ENCODE measurements at places on chromosomes 2 and 18.

DNA sequence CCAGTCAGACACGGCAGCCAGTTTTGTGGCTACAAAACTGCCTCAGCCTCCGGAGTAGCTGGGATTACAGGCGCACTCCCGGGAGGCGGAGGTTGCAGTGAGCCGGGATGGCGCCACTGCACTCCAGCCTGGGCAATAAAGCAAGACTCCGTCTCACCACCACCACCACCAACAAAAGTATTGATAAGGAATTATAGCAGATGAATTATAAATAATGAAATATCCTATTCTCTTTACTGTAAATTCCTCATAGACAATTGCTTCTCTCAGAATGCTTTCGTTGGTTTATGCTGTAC is 1.4 kb upstream of the FAM161A start:
- no peak for DNase-seq

DNA sequence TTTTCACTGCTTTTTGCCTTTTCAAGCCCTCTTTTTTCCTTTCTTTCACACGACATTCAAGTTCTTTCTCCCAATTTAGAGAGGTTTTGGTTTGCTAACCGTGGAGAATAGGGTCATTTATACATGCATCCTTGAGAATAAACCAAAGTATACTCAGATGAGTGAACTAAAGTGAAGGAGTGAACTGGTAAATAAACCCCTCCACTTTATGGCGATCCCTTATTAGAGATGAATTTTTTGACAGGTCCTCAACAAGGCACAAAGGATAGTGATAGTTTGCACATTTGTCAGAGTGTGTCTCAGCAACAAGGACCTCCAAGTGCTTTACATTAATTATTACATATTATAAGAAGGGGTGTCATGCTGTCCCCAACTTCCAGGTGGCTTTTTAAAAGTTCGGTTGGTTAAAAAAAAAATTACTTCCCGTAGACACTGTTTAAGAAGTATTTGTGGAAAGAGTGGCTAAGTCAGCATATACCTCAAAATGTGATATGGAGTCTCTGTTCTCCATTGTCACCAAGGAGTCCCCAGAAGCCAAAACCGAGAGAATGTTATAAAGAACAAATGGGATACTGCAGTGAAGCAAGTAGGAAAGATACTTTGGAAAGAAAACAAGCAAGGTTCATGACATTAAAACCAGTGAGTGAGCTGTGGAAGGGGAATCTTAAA is 1.7 kb upstream of the SLC40A1 start:
- DNase-seq: no peak

DNA sequence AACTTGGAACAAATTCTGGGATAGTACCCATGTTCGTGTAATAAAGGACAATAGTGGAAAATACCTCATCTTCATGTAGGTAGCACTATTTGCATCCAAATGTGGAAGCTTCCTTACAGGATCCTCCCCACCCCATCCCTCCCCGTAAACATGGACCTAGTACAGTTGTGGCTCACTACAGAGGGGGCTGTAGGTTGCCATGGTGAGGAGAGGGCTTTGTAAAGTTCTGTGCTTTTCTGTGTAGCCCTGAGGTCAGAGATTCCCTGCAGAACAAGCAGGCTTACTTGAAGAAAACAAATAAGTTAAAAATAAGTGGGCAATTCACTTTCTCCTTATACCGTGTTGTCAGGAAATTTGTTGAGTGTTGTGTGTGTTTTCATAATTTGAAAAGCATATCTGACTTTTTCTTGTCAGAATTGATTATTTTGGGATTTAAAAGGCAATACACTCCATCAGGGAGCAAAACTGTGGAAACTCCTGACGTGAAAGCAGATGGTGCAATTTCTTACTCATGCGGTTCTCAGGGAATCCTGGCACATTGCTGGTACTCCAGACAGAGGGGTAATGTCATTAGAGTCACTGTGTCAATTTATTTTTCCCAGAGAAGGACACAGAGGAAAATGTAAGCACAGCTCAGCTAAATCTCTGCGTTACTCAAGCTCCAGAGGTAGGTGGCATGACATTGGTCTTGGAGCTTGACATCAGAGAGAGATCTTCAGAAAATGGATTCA is 174.2 kb upstream of the LHCGR start:
- DNase-seq: no peak

DNA sequence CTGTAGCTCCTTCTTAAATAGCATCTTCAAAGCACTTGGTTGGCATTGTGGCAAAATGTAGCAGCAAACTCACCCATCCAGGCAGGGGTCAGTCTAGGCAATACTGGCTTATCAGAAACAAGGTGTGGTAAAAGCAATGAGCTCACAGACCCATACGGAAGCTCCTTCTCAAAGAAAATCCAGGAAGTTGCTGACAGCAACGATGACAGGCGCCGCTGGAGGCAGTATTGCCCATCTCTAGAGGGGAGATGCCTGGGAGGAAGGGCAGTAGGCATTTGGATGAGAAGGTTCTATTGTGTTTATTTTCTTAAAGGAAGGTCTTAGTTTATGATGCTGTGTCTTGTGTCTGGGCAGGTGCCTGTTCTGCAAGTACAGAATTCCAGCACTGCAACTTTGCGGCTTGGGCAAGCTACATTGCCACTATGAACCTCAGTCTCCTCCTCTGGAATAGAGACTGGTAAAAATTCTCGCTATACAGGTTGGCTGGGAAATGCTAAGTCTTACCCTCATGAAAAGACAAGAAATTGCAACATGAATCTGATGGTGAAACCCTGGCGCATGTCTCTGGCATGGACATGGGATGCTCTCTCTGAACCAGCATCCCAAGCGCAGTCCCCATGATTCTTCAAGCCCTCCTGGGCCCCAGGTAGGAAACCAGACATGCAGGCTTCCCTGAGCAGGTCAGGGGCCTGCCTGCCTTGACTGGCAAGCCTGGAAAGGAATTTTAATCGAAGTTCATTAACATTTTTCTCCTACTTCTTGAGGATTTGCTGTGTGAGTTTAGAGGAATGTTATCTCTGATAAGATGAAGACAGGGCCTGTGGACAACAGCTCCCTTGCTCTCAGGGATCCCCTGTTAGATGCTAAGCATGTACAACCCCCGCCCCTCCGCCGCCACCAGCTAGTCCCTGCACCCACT is 156.0 kb downstream of the TFCP2L1 start:
- DNase-seq: no peak

- no peak for DNase-seq
These were observed 64.4 kb downstream of the COL5A2 start for GRCh38 chr2:189115126-189115525.

GRCh38 chr2:99636144-99637034 is 146.6 kb upstream of the REV1 start:
- DNase-seq: no peak

Data from CD4-positive, alpha-beta T cell treated with Interleukin-4 for 4 hours (primary cell).